Smooth muscle cell of the umbilical artery (primary cell): ENCODE measurements at places on chromosomes 16 and 17. TPM values are rescaled to one million over a fixed set of nuclear protein-coding genes. Genes with fewer than 3 reads are reported as not detected.

HOXB13 gene
- total RNA-seq, result under 0.01 TPM in 1 of 2 replicates, not detected in the other

SLC12A3 gene
- 0.30 TPM in 1 of 2 replicates, not detected in the other for total RNA-seq

TMEM92 gene
- total RNA-seq, result 0.09 TPM in 1 of 2 replicates, not detected in the other

SLFN14 gene
- total RNA-seq, result not detected in 2 replicates

KRTAP16-1 gene
- not detected in 2 replicates for total RNA-seq

MRM1 gene
- 7.2 and 7.4 TPM in 2 replicates for total RNA-seq

NEUROD2 gene
- total RNA-seq, result not detected in 2 replicates

CPNE7 gene
- total RNA-seq, result 14.8 and 27.5 TPM in 2 replicates

CSF3 gene
- 2.3 and 3.9 TPM in 2 replicates for total RNA-seq

TRAPPC1 gene
- total RNA-seq, result 44.2 and 70.9 TPM in 2 replicates

HOXB1 gene
- not detected in 2 replicates for total RNA-seq

ABCC12 gene
- total RNA-seq, result not detected in 2 replicates

SDR42E2 gene
- not detected in 2 replicates for total RNA-seq

KRT16 gene
- total RNA-seq, result not detected in 2 replicates

NHERF1 gene
- 14.6 and 37.0 TPM in 2 replicates for total RNA-seq

CHD9NB gene
- total RNA-seq, result 1.5 and 2.2 TPM in 2 replicates

EPX gene
- not detected in 2 replicates for total RNA-seq

DHX58 gene
- total RNA-seq, result 6.8 and 10.3 TPM in 2 replicates

CALB2 gene
- 1.7 and 1.8 TPM in 2 replicates for total RNA-seq

CHTF8 gene
- total RNA-seq, result 36.8 and 67.8 TPM in 2 replicates

MYH2 gene
- total RNA-seq, result under 0.01 and 0.97 TPM in 2 replicates

USP43 gene
- under 0.01 TPM in 1 of 2 replicates, not detected in the other for total RNA-seq

ABCC11 gene
- total RNA-seq, result 0.05 TPM in 1 of 2 replicates, not detected in the other

NPIPB13 gene
- 1.4 and 1.8 TPM in 2 replicates for total RNA-seq

CDRT15L2 gene
- total RNA-seq, result not detected in 2 replicates

FA2H gene
- total RNA-seq, result not detected in 2 replicates

CMTM2 gene
- not detected in 2 replicates for total RNA-seq

CRYM gene
- 0.51 TPM in 1 of 2 replicates, not detected in the other for total RNA-seq

IFI35 gene
- total RNA-seq, result 6.0 and 13.1 TPM in 2 replicates

MT4 gene
- total RNA-seq, result not detected in 2 replicates

MT1M gene
- not detected in 2 replicates for total RNA-seq

KRTAP4-1 gene
- not detected in 2 replicates for total RNA-seq

TRPV3 gene
- total RNA-seq, result 0.65 and 1.2 TPM in 2 replicates

CA7 gene
- not detected in 2 replicates for total RNA-seq

TMC8 gene
- not detected in 2 replicates for total RNA-seq

RNF43 gene
- not detected in 2 replicates for total RNA-seq

STX1B gene
- total RNA-seq, result 0.59 and 2.8 TPM in 2 replicates
